ENCODE measurements at places on chromosomes 3 and 15.

- no peak for DNase-seq
Observed at GRCh38 chr3:131109156-131109555, 82.5 kb downstream of the NEK11 start.

- no peak for DNase-seq
Observed at GRCh38 chr3:149763565-149764195, 11.4 kb upstream of the COMMD2 start.

GRCh38 chr15:65862682-65863081 is 6.6 kb upstream of the RAB11A start:
- DNase-seq, result no peak

- DNase-seq, result no peak
Observed at GRCh38 chr3:189776149-189776824, 145.1 kb downstream of the TP63 start.

- peak; percentile 41 for DNase-seq
Observed at GRCh38 chr15:71691458-71692417, 118.6 kb upstream of the NR2E3 start.

DNA sequence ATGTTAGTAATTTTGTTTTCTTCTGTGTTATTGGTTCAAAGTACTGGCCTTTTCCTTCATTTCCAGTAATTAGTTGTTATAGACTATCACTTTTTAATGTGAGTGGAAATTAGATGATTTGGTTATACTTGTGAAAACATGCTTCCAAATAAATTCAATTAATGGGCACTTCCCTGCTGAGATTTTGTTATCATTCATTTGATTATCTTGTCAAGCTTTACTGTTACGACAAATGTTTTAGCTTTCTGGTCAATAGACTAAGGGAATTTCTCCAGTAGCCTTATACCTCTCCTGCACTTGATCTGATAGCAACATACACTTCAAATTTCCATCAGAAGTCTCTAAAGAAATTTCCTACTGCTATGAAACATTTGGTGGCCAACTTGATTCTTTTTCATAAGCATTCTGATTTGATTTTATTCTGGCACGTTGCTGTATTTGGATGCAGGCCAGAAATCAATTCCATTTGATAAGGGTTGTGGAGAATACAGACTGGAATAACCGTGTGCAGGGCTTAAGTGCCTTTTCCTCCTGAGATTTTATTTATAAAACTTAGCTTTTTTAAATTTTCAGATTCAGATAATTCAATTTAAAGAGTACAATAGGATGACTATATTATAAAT is 573.8 kb upstream of the NAALADL2 start:
- no peak for DNase-seq

GRCh38 chr3:14126887-14127505 is 2.1 kb downstream of the TMEM43 start:
- DNase-seq, result no peak

DNA sequence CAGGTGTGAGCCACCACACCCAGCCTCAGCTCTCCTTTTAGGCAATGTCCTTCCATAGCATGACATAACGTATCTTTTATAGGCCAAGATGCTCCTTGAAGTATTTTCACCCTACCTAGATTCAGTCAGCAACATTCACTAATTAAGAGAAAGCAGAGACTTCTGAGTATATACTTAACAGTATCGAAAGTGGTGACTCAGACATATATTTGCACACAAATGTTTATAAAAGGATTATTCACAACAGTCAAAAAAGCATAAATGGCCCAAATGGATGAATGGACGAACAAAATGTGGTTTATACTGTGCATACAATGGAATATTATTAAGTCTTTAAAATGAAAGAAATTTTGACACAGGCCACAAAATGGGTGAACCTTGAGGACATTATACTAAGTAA is 108.6 kb downstream of the ZNF385D start:
- no peak for DNase-seq

DNA sequence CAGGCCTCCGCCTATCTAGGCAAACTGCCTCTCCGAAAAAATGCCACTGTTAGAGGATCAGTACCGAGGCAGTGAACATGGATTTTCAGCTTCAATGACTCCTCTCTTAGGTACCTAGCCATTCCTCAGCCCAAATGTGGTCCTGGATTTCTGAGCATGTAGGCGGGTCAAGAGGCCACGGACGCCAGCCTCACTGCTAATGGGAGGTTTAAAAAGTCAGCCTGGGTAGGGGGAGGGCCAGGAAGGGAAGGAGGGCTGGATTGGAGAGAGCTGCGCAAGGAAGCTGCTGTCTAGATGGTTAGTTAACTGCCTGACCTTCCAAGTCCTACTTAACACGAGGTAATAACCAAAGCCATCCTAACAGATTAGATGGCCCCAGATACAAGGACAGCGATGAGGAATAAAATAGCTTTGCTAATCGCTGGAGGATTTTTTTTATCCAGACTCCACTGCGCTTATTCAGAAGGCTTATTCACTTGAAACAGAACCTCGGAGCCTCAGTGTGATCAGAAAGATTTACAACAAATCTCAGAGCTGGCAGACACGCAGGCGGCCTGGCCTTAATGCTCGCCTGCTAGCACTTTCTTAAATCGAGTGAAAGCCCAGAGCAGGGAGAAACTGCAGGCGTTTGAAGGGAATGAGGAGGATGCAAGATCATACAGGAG is 34.3 kb downstream of the TLE3 start:
- no peak for DNase-seq

DNA sequence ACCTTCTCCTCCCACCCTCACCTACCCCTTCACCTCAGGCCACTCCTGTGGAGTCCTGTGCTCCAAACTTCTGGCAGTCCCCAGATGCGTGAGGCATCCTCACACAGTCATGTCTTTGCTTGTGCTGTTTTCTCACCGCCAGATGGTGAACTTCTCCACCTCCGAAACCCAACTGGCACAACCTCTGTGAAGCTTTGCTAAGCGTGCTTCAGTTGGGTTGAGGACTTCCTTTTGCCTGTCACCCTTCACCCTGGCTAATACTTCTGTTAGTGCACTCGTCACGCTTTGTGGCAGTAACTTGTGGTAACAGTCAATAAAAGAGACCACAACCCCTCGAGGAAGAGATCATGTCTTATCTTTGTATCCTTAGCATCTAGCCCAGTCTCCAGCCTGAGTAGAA is 42.0 kb upstream of the SKOR1 start:
- no peak for DNase-seq

- DNase-seq, result peak; percentile 54
Observed at GRCh38 chr3:10192953-10193691, 28.4 kb downstream of the IRAK2 start.

DNA sequence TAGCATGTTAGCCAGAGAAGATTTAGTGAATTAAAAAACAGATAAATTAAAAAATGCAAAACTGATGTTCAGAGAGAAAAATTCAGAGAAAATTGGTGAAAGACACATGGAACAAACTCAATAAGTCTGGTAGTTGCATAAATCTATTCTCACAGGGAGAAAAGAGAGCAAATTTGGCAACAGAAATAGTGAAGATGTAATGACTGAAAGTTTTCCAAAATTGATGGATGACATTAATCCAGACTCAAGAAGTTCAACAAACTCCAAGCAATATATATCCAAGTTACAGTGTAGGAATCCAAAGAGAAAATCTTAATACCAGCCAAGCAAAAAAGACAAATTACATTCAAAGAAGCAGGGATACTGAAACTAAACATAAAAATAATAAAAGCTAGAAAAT is 302.7 kb upstream of the ARPP21 start:
- no peak for DNase-seq

GRCh38 chr3:41742121-41742520 is 219.8 kb downstream of the ULK4 start:
- no peak for DNase-seq

DNA sequence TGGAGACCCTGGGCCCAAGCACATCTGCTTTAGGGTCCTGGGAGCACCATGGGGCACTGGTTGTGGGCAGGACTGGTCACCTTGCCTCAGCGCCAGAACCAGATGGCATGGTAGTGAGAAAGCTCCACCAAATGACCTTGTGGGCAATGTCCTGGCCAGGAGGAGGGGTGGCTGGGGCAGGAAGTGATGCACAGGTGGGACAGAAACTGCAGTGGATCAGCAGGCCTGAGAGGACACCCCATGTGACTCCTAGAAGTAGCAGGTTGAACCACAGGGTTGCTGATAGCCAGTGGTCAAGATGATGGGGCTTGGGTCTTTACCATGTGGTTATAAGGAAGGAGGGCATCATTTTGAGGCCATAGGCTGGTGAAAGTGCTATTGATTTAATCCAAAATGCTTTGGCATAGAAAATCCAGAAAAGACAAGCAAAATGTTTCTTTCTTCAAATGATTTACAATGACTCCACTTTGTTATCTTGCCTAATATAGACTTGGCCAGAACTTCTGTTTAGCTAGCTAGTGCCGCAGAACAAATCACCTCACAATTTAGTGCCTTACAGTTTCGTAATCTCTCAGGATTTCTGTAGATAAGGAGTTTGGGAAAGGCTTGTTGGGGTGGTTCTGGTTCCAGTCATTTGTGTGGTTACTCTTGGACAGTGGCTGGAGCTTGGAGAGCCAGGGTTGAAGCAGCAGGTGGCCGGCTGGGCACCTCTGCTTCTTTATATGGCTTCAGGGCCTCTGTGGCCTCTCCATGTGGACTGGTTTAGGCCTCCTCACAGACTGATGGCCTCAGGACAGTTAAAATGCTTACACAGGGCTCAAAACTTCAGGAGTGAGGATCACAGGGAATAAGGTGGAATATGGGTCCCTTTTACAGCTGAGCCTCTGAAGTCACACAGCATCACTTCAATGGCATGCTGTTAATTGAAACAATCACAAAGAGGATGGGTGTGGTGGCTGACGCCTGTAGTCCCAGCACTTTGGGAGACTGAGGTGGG is 27.5 kb downstream of the TMEM158 start:
- no peak for DNase-seq

GRCh38 chr15:90200534-90201129 is 498 bp upstream of the SEMA4B start:
- DNase-seq, result no peak

GRCh38 chr3:65856907-65857306 is 181.8 kb downstream of the MAGI1 start:
- no peak for DNase-seq

DNA sequence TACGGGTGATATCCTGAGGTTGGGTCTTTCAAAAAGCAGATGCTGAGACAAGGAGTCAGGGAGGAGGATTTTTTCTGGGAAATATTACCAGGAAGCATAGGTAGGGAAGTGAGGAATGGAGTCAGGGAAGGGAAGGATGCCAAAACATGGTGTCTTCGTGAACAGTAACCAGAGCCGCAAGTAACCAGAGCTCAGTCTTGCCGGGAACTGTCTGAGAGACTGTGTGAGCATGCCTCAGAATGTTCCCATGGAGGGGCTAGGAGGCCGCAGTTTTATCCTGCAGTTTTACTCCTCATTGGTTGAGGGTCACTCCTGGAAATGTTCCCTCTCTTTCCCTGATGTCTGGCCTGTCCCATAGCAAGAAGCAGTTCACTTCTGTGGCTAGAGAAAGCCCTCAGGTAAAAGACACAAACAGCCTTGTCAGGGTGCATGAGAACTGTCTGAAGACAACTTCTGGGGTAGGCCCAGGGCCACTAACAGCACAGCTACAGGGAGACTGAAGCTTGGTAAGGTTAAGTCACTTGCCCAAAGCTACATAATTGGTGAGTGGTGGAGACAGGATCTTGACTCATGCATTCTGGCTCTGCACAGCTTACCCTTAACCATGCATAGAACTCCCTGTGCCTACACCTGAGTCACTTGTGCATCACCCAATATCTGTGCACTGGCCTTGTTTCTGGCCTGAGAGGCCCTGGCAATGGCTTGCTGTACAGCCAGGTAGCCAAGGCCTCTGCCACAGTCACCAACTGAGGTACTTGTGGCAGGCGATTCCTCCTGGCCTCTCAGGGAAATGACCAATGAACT is 76.3 kb upstream of the FRMD4B start:
- no peak for DNase-seq

- no peak for DNase-seq
Observed at GRCh38 chr3:161054860-161055604, 50.1 kb downstream of the B3GALNT1 start.

All from smooth muscle cell of the brain vasculature (primary cell).